GM12892 (cell line): ENCODE measurements at places on chromosomes 5 and 9.

GRCh38 chr9:70411930-70412831 lies 2.3 kb downstream of the KLF9 start:
- DNase-seq: peak; percentile 33

- DNase-seq: no peak
These were observed 740.2 kb downstream of the SEMA5A start for GRCh38 chr5:8805653-8806052.

DNA sequence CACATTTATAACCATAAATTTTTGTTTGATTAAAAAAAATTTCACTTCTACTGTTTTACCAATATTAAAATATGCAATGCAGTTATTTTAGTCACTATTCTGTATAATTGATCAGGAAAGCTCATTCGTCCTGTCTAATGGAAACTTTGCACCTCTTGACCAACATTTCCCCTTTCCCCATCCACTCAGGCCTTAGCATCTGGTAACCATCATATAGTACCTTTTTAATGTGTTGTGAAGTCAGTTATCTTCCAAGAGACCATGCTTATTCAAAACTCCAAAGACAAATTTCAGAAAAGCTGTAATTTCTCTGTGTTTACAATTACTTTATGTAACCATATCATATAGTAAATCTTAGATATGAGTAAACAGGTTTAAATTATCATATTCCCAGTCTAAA lies 145.9 kb downstream of the CTNND2 start:
- DNase-seq: no peak

- no peak for DNase-seq
These were observed 39.2 kb downstream of the MARCHF11 start for GRCh38 chr5:16140417-16140816.

DNA sequence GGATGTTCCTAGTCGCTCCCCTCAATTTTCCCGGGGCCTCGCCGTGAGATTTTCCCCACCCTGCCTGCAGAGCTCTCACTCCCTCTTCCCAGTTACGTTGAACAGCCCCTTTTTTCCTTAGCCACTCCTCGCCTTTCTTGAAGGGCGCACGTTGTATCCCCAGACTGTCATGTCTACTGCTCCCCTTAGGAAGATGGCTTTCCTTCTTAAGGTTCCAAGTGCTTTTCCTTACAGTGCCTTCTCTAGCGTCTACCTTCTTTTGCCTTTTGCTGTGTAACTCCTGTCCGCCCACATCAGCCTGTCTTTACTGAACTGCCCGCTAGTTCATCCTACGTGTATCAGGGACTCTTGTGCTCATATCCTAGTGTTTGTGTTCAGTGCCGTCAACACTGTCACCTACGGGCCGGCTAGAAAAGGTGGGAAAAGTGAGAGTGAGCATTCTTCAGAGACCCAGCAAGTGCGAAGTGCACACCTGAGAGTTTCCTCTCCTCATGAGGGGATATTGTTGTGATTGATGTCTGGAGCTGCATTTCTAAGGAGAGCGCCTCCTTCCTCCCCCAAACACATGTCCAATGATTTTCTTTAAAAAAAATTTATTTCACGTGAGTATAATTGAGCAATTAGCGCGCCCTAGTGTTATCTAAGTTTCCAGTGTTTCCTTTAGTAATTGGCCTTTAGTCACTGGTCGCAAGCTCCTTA lies 764 bp downstream of the CAMLG start:
- DNase-seq: no peak

DNA sequence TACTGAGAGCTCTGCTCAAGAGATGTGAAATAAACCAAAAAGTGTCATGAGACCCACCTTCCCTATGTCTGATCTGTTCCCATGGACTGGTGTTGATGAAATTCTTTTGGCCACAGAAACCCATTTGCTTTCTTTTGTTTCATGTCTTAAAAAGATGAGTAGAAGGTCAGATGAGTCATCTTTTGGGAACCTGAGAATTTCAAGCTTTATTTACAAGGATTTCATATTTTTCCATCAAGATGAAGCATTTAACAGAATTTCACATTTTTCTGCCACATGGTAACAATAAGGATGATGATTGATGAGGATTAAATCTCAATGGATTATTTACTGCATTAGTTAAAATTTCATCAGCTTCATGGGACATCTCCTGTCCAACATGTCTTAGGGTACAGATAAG lies 337.8 kb downstream of the DEPDC1B start:
- no peak for DNase-seq

GRCh38 chr9:76323490-76323889 lies 70.7 kb downstream of the RFK start:
- DNase-seq: no peak

DNA sequence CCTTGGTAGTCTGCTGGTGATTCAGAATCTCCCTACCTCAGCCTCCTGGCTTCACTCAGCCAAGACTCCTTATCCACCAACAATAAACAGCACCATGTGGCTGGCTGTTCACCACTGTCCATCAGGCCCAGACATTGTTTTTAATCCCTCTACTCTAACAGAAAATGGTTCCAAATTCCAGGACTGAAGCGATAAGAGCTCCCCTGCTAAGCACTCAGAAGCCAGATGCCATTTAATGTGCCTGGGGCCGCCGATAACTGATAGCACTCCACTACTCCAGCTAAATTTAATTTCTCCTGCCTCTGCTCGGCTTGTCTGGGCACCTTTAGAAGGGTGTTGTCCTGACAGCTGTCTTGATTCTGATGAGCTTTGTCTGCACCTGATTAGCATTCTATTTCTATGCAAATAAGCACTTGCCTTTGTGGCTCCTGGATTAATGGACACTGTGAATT lies 47.1 kb downstream of the ZNF622 start:
- no peak for DNase-seq

DNA sequence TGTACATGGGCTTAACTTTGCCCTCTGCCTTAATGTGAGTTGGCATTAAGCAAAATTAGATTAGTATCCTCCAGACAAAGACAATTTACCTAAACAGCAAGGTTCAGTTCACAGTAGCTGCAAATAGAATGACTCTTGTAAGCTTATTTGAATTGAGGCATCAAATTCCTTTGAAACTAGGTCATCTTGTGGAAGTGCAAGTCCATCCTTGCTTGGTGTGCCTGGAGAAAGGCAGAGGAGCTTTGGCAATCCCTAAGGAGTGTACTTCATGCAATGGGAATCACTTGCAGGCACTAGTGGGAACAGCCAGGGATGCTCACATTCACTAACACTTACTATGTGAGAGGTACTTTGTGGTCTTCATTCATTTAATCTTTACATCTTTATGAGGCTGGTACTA lies 118.3 kb downstream of the DRD1 start:
- no peak for DNase-seq
